ENCODE measurements at places on chromosomes 1 and 21.
A peak's percentile ranks its signal among the peaks of the same experiment; 100 is the strongest.

GRCh38 chr1:40710581-40711315, 19.2 kb downstream of the NFYC start:
- no peak for DNase-seq

DNA sequence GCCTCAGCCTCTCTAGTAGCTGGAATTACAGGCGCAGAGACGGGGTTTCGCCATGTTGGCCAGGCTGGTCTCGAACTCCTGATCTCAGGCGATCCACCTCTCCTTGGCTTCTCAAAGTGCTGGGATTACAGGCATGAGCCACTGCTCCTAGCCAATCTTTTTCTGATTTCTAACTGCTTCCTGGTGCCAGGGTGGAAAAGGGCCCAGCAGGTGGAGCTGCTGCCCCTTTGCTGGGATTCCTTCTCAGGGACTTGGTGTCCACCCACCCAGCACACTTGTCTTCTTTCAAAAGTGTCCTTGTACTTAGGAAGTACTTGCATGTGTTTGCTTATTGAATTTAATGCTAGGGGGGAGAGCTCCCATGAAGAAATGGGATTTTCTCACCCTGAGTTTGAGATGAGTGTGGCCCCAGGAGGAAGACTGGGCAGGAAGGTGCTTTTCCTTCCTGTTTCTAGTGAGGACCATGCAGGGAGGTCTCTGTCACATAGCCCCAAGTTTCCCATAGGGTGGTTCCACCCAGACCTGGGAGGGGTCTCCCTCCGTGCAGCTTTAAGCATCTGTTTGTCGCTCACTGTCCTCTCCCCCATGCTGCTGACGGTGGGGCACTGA, 14.2 kb downstream of the UTP11 start:
- no peak for DNase-seq

GRCh38 chr1:246526915-246527314, 19.8 kb upstream of the SMYD3 start:
- no peak for DNase-seq

DNA sequence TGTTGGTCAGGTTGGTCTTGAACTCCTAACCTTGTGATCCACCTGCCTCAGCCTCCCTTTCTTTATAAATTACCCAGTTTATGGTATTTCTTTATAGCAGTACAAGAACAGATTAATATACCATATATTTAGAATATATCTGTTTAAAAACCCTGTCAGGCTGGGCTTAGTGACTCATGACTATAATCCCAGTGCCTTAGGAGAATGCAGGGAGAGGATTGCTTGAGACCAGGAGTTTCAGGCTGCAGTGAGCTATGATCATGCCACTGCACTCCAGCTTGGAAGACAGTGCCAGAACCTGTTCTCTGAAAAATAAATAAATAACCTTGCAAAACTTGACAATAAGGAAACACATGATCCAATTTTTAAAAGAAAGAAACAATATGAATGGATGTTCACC, 43.9 kb downstream of the ZNF684 start:
- DNase-seq, result no peak

DNA sequence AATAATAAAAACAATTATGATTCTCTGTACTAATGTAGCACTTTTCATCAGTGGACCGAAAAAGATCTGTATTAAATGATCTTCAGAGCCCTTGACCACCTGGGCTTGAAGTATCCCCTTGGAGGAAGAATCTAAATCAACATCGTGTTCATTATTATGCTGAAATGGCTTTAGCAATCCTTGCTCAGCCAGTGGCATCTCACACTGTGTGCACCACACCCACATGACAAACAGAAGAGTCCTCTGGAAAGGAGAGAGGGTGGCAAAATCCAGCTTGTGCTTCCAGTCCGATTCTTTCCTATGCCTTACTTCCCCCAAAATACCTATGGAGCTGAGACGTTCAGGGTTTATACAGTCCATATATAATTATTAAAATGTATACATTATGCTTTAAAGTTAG, 318.5 kb upstream of the RUNX1 start:
- DNase-seq, result no peak

- DNase-seq, result no peak
Observed at GRCh38 chr1:62142496-62142895, 52.2 kb upstream of the L1TD1 start.

- no peak for DNase-seq
Observed at GRCh38 chr1:93605812-93606512, 75.7 kb downstream of the BCAR3 start.

DNA sequence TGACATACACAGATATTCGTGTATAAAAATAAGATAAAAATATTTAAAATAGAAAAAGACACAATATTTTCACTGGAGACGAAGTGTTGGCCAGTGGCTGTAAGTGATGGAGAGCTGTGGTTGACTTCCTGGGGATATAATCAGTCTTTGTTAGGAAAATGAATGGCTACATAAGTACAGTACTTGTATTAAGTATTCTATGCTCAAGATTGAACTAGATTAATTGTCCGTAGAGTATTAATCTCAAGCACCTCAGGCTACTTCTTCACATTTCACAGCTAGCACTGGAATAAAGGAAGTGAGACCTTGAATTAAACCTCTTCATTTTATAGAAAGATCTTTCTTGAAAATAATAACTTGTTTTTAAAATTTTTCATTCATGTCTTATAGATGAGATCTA, 39.0 kb upstream of the RGS5 start:
- no peak for DNase-seq

GRCh38 chr1:168640182-168640581, 63.8 kb downstream of the XCL1 start:
- DNase-seq, result no peak

- DNase-seq, result no peak
Observed at GRCh38 chr1:203359010-203359571, 8.2 kb upstream of the FMOD start.

DNA sequence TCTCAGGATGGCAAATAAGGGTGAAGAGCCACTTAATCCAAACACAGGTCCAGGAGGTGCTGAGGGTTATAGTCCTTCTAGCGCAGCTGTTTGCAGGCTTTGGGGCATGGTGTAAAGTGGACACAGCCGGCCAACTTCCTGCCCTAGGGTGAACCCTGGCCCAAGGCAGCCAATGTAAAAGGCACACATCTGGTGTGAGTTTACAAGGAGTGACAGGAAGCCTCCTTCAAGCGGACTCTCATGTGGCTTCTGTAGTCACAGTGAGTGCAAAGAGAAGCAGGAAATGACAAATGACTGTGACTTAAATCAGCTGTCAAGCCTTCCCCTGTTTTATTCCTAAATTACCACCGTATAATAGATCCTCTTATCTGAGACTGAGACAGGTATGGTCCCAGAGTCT, 213.0 kb downstream of the CRB1 start:
- DNase-seq, result no peak

DNA sequence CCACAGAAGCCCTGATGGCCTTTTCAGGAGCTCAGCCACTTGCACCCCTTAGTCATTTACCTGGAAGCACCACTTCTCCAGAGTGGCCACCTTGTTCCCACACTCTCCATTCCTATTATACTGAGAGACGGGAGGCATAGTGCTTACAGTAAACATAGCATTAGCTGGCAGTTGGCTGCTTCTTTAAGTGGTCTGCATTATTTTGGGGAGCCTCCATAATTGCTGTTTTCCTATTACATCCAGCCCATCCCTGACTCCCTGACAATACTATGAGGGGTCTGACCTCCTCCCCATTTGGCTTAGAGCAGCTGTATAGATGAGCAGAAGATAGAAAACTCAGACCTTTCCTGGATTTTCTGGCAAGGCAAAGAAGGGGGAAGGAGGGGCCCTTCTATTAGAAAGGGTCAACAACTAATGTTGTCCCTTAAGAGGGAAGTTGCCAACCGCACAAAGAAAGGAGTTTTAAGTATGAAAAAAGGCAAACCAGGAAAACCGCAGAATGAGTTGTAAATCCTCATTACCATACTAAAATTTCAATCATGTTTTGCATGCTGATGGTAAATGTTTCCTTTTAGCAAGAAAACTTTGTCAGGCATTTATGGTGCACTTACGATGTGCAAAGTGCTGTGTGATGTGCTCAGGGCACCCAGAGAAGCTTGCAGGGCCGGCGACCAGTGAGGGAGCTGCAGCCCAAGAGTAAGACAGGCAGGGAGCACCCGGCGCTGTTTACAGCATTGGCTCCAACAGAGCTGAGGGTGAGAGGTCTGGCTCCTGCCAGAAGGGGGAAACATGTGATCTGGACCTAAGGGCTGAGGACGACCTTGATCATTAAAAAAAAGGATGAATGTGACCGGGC, 167.3 kb downstream of the ZZZ3 start:
- no peak for DNase-seq

DNA sequence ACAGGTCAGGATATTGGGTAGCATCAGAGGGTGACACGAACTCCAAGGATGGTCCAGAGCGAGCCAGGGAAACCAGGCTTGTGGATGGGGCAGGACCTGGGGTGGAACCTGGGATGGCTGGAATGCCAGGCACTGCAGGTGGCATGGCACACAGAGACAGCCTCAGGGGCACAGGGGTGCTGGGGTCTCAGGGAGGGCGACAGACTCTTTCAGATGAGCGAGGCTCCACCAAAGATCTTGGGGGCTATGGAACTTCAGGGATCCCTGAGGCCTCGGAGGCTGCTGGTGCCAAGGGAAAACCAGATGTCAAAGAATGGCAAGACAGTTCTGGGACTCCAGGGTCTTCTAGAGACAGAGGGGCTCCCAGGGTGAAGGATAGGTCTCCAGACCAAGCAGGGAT, 21.4 kb downstream of the IGFN1 start:
- DNase-seq, result peak; percentile 27

DNA sequence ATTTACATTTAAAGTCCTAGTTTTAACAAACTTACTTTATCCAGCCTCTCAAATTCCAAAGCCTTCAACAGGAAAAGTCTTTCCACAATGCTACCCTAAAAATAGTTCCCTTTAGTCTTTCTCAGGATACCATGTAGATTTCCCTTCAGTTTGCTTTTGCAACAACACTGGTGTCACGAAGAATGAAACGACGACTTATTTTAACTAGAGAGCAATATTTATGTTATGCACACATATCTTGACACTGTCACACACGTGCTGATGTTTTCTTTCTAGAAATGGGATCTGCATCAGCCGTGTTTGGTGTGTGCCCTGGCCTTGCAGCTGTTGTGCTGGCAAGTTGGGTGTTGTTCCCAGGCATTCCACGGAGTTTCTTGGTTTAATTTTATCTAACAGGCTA, 75.5 kb downstream of the SIPA1L2 start:
- no peak for DNase-seq

DNA sequence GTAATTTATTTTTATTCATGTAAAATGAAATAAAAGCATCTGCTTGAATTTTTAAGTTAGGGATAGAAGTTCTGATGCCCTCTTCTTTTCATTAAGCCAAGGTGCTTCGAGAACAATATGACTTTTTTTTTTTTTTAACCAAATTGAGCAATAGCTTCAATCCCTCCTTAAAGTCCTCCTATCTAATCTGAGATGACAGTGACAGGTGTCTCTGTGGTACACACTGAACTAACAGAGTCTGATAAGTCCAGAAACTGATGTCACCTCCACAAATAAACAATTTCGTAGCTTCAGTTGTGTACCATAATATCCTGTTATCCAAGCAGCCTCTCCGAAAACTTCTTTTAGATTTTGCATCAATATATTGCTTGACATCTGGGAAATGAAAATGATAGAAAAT, 23.8 kb downstream of the MAP3K7CL start:
- no peak for DNase-seq

GRCh38 chr1:11967028-11967547, 13.2 kb upstream of the MFN2 start:
- DNase-seq, result no peak

GRCh38 chr1:111904478-111905218, 84.8 kb downstream of the KCND3 start:
- no peak for DNase-seq

DNA sequence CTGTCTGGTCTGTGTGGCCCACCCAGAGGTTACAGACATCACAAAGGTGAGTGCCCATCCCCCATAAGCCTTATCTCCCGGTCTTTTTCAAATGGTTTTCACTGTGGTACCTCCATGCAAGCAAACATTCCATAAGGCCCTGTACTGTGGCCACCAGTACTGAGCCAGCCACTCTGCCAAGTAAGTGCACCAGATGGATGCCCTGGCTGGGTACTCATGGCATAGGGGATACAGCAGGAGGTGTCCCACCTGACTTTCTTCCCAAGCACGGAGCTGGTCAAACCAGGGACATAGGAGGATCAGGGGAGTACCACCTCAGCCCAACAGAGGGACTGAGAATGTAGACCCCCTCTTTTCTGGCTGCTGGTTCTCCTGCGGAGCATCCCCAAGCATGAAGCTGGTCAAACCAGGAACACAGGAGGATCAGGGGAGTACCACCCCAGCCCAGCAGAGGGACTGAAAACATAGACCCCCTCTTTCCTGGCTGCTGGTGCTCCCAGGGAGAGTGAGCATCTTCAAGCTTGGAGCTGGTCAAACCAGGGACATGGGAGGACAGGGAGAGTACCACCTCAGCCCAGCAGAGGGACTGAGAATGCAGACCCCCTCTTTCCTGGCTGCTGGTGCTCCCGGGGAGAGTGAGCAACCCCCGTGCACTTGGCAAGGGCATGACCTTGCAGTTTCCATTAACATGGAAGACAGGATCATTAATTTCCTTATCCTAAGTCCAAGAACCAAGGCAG, 81.8 kb upstream of the KLHDC7A start:
- no peak for DNase-seq

DNA sequence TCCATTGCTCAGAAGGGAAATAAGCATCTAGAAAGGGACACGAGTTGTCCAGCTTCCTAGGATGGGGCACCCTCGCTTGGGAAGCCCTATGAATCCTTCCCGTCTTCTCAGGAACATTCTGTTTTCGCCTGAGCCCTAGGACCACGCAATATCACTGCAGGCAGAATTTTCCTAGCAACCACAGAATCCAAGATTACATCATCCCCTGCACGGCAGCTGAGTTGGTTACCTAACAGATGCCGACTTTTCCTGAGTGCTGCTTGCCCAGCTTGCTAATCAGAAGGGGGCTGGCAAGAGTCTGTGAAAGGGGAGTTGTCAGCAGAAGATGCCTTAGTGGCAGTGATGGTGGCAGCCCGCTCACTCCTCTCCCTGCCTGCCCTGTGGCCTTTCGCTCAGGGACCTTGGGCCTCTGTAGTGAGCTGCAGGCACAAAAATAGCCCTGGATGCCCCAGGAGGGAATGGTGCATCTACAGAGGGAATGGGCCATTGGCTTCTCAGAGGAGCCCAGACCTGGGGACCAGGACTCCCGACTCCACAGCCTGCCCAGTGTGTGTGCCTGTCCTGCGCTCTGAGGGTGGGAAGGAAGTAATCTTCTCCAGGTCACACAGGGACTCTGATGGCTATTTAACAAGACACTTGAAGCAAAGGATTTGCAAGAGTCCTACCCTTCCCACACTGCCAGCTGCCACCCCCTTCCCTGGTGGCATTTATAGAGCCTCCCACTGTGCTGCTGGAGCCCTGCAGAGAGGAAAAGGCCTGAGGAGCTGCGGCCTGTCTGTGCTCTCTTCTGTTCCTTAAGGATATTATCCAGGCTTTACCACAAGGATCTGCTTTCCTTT, 28.9 kb upstream of the CLSTN1 start:
- no peak for DNase-seq

GRCh38 chr1:237108297-237109040, 66.5 kb downstream of the RYR2 start:
- DNase-seq, result no peak

Data from RWPE2 (cell line).